ENCODE measurements at places on chromosomes 3 and 15.

GRCh38 chr3:183178833-183179549 is 16.5 kb upstream of the LAMP3 start:
- DNase-seq, result no peak

GRCh38 chr15:26033493-26033892 is 170.4 kb upstream of the ATP10A start:
- no peak for DNase-seq

DNA sequence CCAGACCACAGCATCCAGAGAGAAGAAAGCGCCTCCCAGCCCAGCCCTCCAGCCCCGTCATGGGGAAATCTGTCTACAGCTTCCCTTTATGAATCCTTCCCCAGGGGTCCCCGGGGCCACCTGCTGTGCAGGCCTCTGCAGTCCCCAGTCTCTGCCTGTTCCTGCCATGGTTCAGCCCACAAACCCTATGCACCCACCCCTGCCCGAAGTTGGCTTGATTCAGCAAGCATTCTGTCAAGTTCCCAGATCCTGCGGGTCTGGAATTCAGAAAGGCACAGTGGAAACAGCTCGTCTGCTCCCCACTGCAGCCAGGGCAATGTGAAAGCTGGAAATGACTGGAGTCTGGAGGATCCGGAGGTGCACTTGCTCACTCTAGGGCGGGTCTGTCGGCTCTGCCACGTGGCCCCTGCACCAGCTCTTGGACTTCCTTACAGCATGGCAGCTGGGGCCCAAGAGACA is 2.9 kb upstream of the OCA2 start:
- no peak for DNase-seq

DNA sequence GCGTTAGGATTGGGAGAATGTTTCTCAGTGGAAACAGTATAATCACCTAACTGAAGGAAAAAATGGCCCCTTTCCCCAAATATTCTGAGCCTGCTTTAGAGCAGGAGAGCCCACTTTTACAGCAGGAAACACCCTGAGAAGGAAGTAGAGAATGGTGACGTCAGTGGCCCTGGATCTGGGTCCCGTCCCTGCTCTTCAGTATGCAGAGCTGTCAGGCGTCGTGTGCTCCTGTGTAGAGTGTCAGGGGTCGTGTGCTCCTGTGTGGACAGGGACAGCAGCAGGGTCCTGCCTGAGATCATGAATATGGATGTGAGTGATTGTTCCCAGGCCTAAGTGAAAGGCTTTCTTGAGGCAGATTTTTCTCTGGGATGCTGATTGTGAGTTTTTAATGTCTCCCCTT is 45.2 kb downstream of the CGNL1 start:
- no peak for DNase-seq

DNA sequence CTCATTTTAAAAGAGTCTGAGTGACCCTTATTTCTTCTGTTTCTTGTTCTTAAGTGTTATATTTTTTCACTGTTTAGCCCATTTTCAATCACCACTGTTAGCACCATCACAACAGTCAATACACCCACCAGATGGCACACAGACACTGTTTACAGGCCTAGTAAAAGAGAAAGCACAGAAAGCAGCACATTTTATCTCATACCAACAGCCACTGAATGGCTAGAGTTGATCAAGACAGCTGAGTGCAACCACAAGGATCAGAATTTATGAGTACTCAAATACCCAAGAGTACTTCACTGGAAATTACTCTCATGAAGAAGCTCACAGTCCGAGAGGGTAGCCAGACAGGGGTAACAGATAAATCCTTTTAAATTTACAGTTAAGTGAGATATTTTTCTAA is 127.0 kb downstream of the TFDP2 start:
- DNase-seq, result no peak

DNA sequence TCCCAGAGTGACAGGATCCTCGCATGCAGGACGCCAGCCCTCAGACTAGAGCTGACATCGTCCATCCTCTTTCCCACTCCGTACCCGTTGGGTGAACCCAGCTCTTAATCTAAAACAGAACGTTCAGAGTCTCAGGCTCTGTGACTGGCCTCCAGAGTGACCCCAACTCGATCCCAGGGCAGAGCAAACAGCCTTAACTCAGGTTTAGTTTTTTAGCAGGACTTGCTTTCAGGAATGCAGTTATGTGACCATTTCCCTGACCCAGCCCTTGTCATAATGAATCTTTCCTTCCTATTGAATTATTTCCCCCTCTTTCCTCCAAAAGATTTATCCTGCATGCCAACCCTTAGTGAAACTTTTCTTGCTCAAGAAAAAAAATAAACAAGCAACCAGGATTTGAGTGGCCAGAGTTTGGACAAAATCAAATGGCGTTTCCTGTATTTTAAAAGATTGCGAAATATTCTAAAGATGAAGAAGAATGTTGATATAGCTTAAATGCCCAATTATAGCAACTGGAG is 47.8 kb upstream of the RARB start:
- no peak for DNase-seq

DNA sequence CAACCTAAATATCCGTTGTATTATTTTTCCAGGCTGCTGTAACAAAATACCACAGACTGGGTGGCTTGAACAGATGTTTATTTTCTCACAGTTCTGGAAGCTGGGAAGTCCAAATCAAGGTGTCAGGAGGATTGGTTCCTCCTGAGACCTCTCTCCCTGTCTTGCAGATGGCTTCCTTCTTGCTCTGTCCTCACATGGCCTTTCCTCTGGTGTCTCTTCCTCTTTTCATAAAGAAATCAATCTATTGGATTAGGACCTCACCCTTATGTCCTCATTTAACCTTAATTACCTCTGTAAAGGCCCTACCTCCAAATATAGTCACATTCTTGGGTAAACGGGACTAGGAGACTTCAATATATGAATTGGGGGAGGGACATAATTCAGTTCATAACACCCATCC is 89.2 kb upstream of the PLCL2 start:
- DNase-seq, result no peak

- no peak for DNase-seq
Measured at GRCh38 chr3:88033079-88033478, 25.7 kb downstream of the CGGBP1 start.

DNA sequence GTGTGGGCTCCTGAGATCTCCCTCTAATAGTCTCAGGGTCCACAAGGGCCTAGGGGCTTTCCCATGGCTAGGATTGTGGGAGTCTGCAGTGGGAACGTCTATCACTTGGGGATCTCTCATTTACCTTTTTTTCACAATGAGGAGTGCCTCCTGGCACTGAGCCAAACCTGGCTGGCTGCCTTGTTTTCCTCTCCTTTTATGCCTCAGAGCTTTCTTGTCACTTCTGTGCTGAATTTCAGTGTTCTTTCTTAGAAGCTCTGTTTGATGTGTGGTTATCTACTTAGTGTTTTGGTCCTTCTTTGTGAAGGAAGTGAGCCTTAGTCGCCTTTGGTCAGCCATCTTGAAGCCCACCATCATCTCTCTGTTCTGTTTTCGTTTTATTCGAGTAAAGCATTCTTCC is 33.9 kb downstream of the DOCK3 start:
- no peak for DNase-seq

DNA sequence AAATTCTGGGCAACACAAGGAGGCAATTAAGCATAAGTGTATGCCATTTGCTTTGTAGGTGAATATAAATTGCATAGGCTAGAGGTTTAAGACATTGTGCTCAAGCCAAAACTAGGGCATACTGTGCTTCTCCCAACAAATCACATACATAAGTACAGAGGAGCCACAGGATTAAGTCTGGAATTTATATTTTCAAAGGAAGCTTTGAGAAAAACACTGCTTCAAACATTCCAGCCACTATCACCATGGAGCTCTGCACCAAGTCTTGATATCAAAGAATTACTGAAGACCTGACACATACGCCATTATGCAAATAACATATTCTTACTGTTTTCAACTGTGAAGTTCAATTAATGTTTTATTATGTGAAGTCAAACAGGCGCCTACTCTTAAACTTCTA is 119.4 kb upstream of the NPHP3 start:
- no peak for DNase-seq

DNA sequence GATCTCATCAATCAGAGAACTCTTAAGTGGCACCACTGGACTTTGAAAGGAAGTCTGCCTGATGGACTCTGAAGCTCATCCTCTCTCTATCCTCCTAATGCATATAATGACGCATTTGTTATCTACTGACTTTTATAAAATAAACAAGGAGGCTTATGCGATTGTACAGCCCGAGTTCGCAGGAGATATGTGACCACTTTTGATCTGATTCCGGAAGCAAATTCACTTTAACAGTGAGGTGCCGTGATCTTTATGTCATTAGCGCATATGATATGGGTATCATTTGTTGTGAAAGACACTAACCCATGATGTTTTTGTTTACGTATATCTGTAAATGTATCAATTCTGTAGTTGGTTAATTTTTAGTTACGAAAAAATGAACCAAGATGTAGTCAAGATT is 427 bp upstream of the RNF111 start:
- DNase-seq, result no peak

- no peak for DNase-seq
Measured at GRCh38 chr3:105255350-105255749, 111.4 kb upstream of the ALCAM start.

GRCh38 chr15:80732818-80733217 is 37.7 kb downstream of the ABHD17C start:
- no peak for DNase-seq

DNA sequence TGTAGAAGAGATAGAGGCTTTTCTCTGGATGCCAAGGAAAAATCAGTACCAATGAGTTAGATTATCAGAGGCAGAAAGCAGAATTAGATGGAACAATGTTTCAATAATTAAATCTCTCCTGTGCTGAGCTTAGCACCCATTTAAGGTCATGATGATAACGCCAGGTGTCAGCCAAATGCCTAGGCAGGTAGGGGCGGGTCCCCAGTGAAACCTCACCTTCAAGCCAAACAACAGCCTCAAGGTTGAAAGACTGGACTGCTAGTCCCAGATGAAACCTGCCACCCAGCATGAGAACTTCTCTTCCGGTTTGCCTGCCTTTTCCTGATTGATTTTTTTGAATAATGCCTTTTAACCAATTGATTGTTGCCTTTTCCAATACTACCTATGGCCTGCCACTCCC is 363.0 kb downstream of the PLOD2 start:
- no peak for DNase-seq
